ENCODE measurements at places on chromosomes 3 and 15.
A peak's percentile ranks its signal among the peaks of the same experiment; 100 is the strongest.

GRCh38 chr3:171809861-171810628 is at the start of gene PLD1:
PLD1 (minus strand) TSS chr3:171810483; CDS start chr3:171738051, 72,432 bp downstream.
- DNase-seq: peak; percentile 97

DNA sequence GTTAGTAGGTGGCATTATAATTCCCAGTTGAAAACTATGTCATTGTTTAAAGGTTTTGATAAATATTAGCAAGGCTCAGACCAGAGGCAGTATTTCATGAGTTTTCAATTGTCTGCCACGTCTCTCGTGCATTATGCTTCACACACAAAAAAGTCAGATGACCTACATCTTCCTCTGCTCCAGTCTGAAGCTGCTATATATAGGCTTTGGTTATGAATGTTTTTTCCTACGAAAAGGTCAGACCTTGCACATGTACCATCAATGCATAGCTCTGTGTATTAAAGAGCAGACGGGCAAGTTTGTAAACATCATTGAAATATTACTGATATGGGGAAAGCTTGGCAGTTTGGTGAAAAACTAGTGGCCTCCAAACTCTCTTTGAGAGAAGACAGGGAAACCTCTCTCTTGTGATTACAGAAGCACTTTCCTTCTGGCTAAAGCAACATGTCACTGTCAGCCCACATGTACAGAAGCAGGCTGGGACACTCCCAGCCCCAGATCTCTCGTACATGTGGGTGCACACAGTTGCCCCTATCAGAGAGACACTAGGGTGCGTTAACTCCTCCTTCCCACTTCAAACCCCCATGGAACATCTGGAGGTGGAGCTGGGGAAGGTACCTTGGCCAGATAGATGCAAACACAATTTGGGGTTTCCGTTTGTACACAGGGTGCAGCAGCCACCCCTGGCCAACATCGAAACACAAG is 184.0 kb upstream of the BCL6 start:
- DNase-seq: no peak

DNA sequence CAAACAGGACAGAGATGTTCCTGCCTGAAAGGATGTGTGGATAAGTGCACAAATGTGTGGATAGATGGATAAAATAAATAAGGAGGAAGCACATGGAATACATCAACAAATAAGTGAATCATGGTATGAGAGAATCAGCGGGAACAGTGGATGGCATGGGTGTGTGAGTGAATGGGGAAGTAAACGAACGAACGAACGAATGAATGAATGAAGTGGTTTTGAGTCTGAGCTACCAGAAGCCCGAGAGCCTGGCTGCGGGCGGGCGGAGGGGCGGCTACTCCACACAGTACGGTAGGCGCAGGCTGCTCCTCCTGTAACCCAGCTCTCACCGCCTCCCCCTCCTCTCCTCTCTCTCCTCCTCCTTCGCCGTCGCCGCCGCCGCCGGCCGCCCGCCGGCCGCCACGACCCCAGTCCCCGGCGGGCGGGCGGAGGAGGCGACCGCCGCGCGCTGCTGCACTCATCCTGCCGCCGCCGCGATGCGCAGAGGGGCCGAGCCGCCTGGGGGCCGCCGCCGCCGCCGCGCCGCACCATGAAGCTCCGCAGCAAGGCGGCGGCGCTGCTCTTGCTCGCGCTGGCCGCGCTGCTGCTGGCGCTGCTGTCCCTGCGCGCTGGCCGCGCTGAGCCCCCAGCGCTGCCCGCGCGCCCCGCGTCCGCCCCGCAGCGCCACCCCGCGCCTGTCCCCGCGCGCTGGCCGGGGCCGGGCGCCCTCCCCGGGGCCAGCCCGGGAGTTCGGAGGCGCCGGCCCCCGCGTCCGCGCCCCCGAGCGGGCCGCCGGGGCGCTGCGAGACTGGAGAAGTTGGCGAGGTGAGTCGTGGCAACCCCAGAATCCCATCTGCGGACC is at the start of gene GXYLT2:
Gene GXYLT2 (plus strand): TSS at position 342 of the 841 bp plus-strand sequence. CDS start 188 bp downstream, at position 530.
- DNase-seq: peak; percentile 12

- no peak for DNase-seq
Measured at GRCh38 chr15:66294932-66295235, 1.5 kb downstream of the DIS3L start.

- no peak for DNase-seq
Measured at GRCh38 chr3:14132120-14132519, 7.3 kb downstream of the TMEM43 start.

DNA sequence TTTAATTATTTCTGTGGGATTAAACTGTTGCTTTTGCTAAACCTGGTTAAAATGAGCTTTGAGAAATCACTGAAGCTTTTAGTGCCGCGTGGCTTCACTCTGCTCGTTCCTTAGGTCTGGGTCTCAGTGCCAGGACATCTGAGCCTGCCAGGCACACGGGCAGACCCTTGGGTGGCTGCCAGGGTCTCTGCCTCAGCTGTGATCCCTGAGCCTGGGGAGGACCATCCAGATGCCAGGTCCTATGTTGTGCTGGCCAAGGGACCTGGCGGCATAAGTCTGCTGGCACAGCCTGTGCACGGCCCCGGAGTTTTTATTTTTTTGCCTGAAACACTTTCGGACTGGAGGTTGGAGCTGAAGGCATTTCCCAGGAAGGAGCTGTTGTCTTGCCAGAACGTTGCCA is 328.1 kb downstream of the LRTM1 start:
- DNase-seq: no peak

DNA sequence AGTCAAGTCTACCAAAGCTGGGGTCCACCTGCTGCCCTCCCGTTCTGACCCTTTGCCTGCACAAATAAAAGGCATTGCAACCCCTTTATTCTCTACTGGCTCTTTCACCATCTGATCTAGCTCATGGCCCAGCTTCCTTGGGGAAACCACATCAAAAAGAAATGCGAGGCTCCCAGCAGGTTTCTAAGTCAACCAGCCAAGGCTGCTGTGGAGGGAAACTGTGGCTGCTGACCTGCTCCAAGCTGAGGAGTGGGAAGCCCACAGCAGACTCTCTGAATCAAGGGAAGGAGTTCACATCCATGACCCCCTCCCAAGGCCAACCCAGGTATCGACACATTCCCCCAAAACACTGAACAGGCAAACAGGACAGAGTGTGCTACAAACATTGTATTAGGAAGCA is 25.2 kb upstream of the SLCO2A1 start:
- DNase-seq: no peak

GRCh38 chr3:115165701-115166100 is 18.6 kb upstream of the ZBTB20 start:
- no peak for DNase-seq

- no peak for DNase-seq
Measured at GRCh38 chr15:75590239-75590638, 11.1 kb upstream of the PTPN9 start.

GRCh38 chr3:170589113-170589512 is 3.2 kb upstream of the SLC7A14 start:
- DNase-seq: no peak

GRCh38 chr3:72192572-72192971 is 407.6 kb upstream of the PROK2 start:
- DNase-seq: no peak

DNA sequence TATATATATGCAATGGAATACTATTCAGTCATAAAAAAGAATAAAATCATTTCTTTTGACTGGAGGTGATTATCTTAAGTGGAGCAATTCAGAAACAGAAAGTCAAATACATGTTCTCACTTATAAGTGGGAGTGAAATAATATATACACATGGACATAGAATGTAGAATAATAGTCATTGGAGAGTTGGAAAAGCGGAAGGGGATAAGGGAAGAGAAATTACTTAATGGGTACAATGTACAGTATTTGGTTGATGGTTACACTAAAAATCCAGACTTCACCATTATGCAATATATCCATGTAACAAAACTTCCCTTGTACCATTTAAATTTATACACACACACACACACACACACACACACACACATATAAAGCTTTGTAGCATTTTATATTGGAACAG is 84.3 kb downstream of the RAP2B start:
- no peak for DNase-seq

- no peak for DNase-seq
Measured at GRCh38 chr15:29675791-29676301, 146.4 kb downstream of the TJP1 start.

GRCh38 chr3:184712248-184713039 is 580 bp upstream of the MAGEF1 start:
- no peak for DNase-seq

DNA sequence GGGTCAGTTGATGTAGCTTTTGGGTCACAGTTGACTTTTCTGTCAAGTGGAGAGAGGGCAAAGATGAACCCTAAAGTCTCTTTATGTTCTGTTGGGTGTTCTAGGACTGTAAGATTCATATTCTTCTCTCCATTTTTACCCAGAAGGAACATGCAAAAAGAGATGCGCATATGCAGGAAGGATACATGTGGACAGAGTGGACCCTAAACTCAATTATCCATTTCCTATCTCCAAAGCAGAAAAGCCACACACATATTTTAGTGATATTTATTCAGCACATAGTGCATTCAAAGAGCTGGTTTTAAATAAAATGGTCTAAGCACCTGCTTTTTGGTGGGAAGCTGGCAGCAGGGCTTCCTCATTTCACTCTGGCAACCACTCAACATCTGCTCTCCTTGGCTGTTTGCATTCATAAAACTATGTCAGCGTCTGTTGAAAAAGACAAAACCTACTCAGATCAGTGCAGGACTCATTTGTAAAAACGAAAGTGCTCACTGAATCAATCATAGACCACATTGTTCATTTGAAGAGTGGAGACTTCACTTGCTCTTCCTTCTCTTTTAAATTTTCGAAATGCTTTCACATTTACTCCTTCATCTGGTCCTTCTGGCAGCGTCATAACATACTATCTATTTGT is 96.6 kb downstream of the SEMA6D start:
- DNase-seq: no peak

DNA sequence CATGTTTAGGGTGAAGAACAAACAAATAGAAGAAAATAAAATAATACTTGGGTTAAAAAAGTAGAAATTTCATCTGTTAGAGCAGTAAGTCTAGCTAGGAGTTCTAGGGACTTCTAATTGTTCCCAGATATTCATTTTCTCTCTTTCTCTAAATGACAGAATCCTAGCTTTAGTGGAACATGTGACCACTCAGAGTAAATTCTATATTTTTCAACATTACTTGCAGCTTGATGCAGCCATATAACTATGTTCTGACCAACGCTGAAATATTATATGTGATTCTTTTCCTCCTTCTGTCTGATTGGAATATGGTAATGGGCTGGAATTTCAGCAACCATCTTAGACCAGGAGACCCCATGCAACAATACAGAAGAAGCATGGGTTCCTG is 8.1 kb downstream of the PTX3 start:
- DNase-seq: no peak

DNA sequence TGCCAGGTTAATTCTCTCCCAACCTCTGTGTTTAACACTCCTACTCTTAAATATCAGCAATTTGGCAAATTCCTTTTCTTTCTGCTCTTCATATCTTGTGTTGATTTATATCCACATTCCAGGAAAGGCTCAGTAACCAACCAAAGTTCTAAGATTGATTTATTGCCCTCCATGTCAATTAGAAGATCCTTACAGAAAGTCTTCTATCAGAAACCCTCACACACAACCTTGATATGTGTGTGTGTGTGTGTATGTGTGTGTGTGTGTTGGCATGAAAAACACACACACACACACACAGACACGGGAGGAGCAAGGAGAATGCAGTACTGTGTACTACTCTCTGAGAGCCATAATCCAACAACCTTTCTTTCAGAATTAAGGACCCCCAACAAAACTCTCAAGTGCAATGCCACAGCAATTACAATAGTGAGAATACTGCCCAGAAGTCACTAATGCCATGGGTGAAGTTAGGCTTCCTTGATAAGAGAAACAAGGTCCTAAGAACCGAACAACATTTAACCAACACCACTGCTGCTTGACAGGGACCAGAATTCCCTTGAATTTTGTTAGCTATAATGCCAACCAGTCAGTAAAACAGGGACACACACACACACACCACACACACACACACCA is 1.1 kb downstream of the LSAMP start:
- no peak for DNase-seq

All from NCI-H526 (cell line).